ENCODE measurements at places on chromosomes 4 and X.

- DNase-seq: no peak
These were observed 20.0 kb downstream of the OPHN1 start for GRCh38 chrX:68413254-68413653.

DNA sequence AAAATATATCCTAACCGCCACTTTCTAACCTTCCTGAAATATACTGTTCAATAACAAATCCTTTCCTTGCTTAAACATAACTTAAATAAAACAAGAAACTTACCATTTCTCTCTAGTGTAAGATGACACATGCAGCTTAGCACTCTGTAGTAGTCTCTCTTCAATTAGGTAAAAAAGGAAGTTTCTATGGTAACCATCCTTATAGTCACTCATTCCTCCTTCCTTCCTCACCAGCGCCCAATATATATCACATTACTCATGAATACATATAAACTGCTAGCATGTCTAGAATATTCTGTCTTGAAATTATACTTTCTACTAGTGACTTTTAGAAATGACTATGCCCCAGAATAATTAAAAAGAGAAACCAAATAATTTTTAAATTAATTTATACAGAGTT, 112.2 kb downstream of the SNCA start:
- no peak for DNase-seq

GRCh38 chr4:165177725-165178666, 29.4 kb upstream of the KLHL2 start:
- DNase-seq: no peak

GRCh38 chrX:7143941-7144525, 3.5 kb upstream of the STS start:
- no peak for DNase-seq

DNA sequence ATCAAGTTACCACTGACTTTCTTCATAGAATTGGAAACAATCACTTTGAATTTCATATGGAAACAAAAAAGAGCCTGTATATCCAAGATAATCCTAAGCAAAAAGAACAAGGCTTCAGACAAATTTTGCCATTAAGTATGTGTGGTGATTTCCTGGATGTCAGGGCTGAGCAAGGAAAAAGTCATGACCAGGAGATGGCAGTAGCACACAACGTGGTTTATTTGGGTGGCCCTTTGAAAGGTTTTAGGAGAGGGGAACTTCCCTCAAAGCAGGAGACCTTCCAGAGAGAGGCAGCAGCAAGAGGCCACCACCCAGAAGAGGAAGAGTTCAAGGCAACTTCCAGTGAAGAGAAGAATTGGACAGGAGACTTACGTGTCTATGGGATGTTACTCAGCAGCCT, 18.1 kb upstream of the ZXDB start:
- DNase-seq: no peak

- no peak for DNase-seq
These were observed 197.0 kb upstream of the SLITRK2 start for GRCh38 chrX:145620666-145621065.

DNA sequence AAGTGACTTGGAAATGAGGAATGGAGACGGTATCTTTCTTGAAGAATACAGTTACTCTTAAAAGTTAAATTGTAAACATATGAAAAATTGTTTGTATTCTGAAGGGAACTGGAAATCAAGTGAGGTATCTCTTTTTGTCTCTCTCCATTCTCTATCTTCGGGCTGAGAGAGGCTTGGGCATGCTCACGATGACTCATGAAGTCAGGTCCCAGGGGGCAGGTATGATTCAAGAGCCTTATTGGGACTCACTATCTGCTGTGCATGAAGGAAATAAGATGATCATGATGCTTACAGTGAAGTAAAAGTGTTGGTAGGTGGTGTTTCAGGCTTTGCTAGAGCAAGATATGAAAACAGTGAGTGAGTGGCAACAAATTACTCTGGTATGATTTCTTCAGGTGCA, 200.4 kb upstream of the PITX2 start:
- no peak for DNase-seq

- DNase-seq: no peak
These were observed 16.7 kb downstream of the NR3C2 start for GRCh38 chr4:148425327-148426110.

DNA sequence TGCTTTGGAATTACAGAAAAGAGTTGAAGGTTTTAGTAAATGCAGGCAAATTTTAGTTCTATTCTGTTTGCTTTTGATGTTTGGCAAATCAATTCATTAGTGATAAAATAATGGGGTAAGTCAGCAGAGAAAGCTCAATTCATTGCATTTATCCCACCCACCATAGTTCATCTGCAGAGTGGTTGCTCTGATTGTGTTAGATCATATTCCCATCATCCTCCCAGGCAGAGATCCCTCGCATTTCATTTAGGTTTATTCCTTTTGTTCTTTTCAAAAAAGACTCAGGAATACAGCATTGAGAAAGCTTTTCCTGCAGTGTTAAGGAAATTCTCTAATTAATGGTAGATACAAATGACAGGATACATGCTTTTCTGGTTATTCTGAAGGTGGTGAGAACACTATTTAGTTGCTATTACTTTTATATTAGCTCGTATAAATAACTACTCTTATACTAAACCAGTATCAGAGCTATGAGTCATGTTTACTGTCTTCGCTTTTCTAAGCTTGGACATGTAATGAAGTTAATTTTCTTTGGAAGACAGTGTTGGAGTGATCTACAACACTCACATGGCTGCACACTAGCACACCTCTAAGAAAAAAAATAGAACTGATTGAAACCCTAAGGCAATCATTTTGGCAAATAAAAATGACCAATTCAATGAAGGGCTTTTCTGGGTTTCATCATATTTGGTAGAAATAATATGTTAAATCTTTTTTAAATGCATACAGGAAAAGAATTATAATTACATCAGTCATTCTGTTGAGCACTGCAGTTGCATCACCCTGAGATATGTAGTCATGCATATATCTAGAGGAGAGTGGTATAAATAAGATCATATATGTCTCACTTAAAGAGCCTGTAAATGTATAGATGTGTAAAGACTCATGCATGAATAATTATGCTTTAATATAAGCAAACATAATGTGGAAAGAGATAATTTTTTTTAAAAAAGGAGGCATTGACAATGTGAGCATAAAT, 351.6 kb downstream of the PCDH7 start:
- DNase-seq: no peak

DNA sequence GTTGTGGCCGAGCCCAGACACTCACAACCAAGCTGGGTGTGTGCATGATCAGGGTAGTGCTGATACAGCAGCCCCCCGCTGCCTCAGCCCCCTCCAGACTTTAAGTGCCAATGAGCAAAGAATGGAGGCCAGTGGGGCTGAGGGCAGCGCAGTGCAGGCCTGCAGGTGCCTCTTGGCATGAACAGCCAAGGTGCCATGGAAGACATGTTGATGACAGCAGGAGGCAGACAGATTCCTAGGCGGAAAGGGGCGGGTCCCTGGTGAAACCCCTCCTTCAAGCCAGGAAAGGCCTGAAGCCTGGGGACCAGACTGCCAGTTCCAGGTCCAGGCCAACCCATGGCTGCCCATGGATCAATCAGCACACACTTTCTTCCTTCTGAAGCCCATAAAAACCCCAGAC, 253.3 kb upstream of the ETNPPL start:
- no peak for DNase-seq

DNA sequence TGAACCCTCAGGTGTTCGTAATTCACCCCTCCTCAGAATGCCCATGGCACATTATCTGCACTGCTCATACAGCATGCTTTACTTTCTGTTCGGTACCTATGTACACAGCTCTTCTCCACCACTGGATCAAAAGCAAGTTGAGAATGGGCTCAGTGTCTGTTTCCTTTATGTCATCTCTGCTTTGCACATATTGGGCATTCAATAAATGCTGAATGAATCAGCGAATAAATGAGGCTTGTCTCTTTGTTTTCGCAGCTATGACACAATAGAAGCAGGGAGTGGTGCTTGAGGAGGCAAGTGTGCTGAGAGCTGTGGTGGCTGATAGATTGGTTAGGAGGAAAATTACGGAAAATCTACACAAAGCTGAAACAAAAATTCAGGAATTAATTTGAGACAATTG, 109.1 kb upstream of the VMA21 start:
- no peak for DNase-seq

DNA sequence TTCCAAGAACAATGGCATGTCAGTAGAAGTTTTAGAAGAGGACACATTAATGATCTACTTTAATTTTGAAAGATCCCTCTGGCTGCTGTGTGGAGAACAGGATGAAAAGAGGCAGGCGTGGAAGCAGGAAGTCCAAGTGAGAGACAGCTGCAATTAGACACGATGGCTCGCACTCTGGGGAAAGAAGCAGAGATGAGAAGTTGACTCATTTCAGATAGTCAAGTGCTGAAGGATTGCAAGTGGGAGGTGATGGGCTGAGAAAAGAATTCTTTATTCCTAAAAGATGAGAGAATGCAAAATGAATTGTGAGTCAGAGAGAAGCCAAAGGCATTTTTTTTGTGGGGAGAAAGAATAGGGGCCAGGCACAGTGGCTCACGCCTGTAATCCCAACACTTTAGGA, 16.5 kb downstream of the RXFP1 start:
- no peak for DNase-seq

DNA sequence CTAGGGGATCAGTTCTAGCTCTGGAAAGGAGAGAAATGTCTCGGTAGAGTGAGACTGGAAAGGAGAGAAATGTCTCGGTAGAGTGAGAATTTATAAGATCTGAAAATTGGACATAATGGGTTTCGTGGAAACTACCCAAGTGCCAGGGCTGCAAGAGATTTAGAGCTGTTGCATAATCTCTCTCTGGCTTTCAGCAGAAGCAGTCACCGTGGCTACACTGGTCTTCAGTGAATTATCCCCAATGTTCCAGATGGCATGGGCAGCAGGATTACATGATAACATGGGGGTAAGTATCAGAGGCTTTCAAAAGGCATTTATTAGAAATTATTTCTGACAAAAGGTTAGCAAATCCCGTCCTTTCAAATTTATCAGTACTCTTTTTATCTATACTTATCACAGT, 435.5 kb downstream of the NKX6-1 start:
- DNase-seq: no peak

Data from stimulated activated CD4-positive, alpha-beta T cell treated with anti-CD3 and anti-CD28 coated beads, Interleukin-12 subunit alpha, Interleukin-12 subunit beta, amount 100 ng/mL, for 4 hours (primary cell).